Endothelial cell of umbilical vein (primary cell): ENCODE measurements at places on chromosomes 3 and 15.
A peak's percentile ranks its signal among the peaks of the same experiment; 100 is the strongest.

GRCh38 chr15:78830514-78831228, 19.4 kb upstream of the ADAMTS7 start:
- no peak for DNase-seq

- DNase-seq, result no peak
Measured at GRCh38 chr15:83794209-83794608, 140.3 kb downstream of the ADAMTSL3 start.

DNA sequence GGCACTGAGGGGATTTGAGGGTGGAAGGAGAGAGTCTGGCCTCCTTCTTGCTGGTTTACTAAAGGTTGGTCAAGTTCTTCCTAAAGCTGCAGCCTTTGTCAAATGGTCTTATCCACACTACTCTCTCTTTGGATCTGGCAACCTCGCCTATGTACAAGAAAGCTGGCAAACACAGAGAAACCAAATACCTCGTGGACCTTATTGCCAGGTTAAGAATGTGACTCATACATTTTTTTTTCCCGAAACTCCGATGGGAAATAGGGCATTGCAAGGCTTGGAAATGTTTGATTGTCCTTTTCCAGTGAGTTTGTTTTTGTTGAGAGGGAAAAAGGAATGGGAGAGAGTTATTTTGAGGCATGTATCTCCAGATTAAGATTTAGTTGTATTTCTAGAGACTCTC, 13.9 kb downstream of the EOMES start:
- no peak for DNase-seq

- peak; percentile 42 for DNase-seq
Measured at GRCh38 chr3:198032039-198032936, 72.3 kb downstream of the LMLN start.

DNA sequence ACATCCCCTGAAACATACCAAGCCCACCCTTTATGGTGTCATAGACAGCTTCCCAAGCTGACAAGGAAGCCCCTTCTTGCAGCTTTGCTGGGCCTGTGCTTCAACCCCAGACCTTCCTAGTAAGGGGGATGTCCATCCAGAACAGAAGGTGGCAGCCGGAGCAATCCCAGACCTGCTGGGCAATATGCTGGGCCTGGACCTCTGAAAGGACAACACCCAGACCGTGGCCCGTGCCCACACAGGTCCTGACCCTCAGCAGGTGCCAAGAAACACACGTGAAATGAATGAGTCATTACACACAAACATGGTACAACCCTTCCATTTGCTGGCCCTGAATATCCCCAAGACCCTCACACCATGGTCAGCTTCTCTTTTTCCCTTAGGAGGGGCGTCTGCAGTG, 19.8 kb upstream of the VILL start:
- no peak for DNase-seq

GRCh38 chr3:88280326-88280725, 130.6 kb downstream of the C3orf38 start:
- DNase-seq, result no peak

- no peak for DNase-seq
Measured at GRCh38 chr15:78878356-78878755, 5.7 kb downstream of the MORF4L1 start.

DNA sequence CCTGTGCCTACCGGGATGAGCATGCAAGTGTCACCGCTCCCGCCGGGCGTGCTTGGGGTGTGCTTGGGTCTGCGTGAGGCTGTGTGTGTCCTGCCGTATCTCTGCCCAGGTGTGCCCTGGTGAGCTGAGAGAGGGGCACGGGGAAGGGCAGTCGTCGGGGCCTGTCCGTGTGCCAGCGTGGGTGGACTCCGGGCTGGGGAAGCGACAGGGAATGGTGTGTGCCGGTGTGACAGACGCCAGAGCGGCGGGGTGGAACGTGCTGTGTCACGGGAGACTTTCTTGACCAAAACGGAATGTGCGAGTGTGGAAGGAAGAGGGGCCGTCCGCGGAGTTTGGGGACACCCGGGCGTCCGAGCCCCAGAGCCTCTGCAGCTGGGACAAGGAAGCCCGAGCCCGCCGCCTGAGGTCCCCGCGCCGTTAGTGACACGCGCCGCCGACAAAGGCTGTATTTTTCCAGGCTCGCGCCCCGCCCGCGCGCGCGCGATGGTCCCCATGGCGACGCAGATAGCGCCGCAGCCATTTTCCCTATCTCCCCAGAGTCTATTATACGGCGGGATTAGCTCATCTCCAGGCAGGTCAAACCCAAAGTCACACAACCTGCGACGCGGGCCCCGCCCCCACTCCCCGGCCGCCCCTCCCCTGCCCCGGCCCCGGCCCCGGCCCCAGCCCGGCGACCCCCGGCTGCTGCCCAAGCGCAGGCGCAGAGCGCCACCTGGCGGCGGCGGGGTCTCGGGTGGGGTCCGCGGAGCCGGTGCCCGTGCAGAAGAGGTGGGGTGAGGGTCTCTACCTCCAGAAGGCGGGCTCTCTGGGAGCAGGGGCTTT, 4.5 kb upstream of the GATA2 start:
- peak; percentile 52 for DNase-seq

- DNase-seq, result no peak
Measured at GRCh38 chr3:52246264-52246620, 683 bp downstream of the PPM1M start.

- DNase-seq, result no peak
Measured at GRCh38 chr3:129575233-129575996, 31.1 kb downstream of the PLXND1 start.

DNA sequence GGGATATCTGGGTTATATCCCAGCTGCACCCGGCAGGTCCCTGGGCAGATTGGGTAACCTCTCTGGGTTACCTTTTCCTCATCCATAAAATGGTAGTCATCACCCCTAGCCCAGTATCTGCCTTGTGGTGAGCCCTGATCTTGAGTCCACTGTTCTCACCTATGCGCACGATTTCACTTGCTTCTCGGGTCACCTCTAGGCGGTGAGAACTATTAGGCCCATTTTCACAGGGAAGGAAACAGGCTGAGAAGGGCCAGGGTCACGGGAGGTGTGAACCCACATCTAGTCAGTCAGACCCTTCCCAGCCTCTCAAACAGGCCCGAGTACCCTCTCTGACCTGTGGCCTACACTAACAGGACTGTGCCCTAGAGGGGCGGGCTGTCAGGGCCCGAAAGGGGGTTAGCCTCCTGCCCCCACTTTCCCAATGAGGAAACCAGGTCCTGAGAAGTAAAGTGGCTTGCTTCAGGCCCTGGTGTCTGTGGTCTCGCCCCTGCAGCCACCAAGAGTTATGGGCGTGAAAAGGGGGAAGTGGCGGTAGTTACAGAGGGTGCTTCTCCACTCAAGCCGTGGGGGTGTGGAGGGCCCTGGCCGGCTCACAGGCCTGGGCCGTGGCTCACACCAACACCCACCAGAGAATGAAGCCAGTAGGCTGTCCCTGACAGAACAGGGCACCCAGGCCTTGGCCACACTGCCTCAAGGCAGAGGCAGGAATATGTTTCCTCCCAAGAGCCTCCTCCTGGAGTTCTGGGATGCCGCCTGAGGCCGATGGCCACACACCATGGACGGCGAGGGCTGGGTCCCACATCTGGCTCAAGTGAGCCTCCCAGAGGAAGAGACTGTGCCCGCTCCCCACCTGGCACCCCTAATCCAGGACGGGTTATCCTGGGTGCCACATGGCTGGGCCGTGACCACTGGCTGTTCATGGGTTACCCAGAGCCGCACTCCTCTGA, 19.5 kb downstream of the PSTPIP1 start:
- DNase-seq, result no peak

- no peak for DNase-seq
Measured at GRCh38 chr15:94235041-94235440, 3.7 kb downstream of the MCTP2 start.

DNA sequence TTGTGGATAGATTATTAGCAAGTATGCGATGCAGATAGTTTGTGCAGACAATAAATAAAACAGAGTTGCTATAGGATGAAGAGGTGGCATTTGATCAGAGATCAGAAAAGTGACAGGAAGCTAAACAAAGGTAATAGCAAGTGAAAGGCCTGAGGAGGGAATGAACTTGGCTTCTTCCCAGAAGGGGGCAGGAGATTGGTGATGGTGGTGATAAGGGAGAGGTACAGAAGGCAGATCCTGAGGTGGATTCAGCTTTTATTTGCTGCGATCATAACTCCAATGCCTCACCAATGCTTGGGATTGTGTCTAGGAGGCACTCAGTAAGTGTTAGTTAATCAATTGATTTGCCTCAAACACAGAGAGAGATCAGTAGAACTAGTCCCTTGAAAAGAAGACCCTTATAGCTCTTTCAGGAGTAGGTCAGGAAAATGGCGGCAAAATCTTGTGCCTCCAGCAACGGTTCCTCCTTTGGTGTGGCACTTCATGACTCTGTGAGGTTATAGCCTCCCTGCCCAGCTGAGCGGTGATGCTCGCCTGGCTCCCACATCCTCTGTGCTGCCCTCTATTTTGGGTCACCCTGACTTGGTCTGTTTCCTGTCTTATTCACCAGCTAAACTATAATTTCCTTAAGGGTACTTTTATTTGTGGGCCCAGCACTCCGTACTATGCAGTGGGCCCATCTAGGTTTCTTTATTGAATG, 37.5 kb downstream of the TGFBR2 start:
- no peak for DNase-seq

DNA sequence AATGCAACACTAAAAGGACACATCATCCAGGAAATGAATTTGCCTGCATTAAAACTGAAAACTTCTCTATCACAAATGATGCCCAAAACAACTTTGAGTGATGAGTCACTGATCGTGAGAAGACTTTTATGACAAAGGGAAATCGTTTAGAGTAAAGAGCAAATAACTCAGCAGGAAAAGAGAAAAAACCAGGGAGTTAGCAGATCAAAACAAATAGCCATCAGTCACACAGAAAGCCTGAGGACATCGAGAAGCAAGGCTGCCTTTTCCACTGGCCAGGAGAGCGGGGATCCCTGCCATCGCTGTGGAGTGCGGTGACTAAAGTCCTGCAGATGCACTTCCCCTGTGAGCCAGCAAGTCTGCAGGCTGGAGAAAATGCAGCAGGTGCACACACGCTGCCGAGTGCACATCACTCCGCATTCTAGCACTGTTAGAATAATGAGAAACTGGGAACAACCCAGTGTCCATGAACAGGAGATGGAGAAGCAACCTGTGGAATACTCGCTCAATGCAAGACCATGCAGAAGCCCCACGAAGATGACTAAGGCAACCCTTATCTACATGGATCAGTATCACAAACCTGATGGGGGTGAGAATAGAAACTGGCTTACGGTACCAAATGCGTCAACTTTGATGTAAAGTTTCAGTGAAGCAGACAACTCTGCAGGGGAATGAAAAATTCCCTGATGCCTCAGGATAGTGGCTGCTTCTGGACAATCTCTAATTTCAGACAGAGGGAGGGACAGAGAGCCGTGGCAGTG, 86.4 kb downstream of the NSMCE3 start:
- DNase-seq, result peak; percentile 48

GRCh38 chr3:37050282-37050681, 57.0 kb downstream of the MLH1 start:
- no peak for DNase-seq

GRCh38 chr15:68015244-68015643, 38.9 kb upstream of the PIAS1 start:
- DNase-seq, result no peak

DNA sequence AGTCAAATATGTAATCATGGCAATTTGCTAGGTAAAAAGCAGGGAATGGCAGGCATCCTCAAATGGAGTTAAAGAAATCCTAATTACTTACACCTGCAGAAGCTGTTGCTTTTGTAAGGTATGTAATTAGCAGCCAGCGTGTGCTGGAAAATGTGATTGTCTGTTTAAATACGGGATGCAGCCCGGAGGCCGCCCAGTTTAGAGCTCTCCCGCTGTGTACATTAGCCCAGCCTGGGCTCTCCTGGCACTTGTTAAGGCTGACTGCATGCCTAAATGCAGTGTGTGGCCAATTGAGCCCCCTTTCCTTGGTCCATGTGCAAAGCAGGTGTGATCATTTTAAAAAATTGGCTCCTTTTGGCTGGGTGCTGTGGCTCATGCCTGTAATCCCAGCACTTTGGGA, 9.0 kb downstream of the DPH3 start:
- no peak for DNase-seq

DNA sequence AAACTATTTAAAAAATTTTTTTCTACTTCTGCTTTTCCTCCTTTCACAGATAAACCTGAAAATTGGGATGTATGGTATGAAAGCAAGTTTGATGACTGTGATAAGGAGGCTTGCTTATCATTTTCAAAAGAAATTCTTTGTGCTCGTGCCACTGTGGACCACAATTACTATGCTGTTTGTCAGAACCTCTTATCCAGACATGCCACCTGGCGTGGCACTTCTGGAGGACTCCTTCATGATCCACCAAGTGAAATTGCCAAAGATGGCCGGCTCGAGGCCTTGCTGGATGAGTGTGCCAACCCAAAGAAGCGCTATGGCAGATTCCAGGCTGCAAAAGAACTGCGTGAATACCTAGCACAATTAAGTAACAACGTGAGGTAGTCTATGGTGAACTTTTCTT, 17.8 kb downstream of the DIPK2A start:
- DNase-seq, result no peak

DNA sequence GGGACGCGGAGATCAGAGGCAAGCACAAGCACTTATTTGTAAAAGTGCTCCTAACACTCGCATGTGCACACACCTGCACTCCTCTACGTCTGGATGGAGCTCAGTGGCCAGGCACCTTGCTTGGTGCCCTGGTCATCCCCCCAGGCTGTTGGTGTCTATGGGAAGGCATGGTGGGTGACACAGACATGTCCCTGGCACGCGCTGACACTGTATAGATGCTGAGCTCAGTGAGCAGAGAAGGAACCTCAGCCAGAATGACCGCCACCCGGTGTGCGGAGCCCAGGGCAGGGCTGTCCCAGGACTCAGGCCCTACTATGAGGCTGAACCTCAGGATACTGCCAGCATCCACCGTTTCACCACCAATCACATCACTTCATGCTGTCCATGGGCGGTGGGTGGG, 64.5 kb downstream of the NIPA2 start:
- DNase-seq, result no peak

- DNase-seq, result peak; percentile 45
Measured at GRCh38 chr3:41198526-41198925, 779 bp upstream of the CTNNB1 start.

- no peak for DNase-seq
Measured at GRCh38 chr3:62139957-62140356, 233.4 kb downstream of the FEZF2 start.

- no peak for DNase-seq
Measured at GRCh38 chr3:51297333-51297732, 87.8 kb upstream of the MANF start.

- no peak for DNase-seq
Measured at GRCh38 chr3:196789885-196790359, 50.3 kb downstream of the PAK2 start.

GRCh38 chr3:81713031-81713430, 48.4 kb downstream of the GBE1 start:
- peak; percentile 24 for DNase-seq

DNA sequence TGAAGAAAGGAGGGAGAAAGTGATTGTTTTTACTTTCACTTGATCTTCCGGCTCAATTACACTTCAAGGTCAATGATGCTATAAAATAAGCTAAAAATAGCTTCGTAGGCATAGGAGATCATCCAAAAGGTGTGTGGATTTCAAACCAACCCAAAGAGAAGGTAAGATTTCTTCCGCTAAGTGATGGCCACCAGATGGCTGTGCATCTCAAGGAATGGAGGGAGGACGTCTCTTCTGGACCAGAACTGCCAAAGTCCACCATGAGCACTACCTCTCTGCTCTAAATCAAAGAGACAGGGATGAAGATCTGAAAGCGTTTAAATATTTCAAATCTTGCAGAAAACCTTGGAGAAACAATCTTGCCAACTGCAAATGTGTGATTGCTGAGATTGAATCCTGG, 199.1 kb upstream of the ZPLD1 start:
- no peak for DNase-seq

- DNase-seq, result peak; percentile 19
Measured at GRCh38 chr3:36957862-36958686, 13.2 kb upstream of the TRANK1 start.

- peak; percentile 16 for DNase-seq
Measured at GRCh38 chr3:193883551-193883950, 252.4 kb upstream of the HES1 start.

- peak; percentile 77 for DNase-seq
Measured at GRCh38 chr3:194739498-194740284, 54.0 kb downstream of the FAM43A start.
